ENCODE measurements at places on chromosomes 2 and 18.

- DNase-seq, result no peak
Observed at GRCh38 chr18:46369323-46369722, 265.1 kb downstream of the HAUS1 start.

- no peak for DNase-seq
Observed at GRCh38 chr2:241010531-241011295, 12.3 kb downstream of the SNED1 start.

DNA sequence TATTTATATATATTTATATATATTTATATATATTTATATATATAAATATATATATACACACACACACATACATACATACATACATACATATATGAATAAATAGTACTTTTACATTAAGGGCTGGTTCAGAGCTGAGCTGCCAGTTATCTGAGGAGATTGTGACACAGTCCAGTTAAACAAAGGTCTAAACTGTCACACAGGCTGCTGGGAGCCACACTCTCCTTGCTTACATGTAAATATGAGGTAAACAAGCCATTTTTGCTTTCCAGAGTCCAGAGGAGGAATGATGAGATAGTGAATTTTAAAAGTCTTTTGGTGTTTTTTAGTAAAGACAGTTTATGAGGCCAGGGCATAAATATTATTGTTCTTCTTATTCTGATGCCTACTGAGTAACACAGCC lies 377.5 kb upstream of the PIK3C3 start:
- no peak for DNase-seq

DNA sequence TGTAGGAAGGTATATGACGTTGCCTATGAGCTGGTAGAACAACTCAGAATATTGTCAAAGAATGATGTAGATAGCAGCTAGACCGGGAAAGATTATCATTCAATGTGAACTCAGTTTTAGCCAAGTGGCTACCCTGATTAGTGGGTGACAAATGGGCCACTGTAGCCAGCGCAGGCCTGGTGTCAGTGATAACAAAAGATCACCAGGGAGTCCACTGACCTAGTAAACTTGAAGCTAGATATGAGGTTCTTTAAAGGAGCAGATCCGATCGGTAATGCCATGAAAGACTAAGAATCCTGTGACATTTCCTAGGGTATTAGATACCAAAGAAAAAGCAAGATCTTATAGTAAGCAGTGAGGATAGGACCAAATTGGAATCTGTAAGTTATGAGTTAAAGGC lies 180.9 kb downstream of the GCA start:
- DNase-seq, result no peak

- no peak for DNase-seq
Observed at GRCh38 chr18:56515522-56515921, 122.9 kb downstream of the TXNL1 start.

DNA sequence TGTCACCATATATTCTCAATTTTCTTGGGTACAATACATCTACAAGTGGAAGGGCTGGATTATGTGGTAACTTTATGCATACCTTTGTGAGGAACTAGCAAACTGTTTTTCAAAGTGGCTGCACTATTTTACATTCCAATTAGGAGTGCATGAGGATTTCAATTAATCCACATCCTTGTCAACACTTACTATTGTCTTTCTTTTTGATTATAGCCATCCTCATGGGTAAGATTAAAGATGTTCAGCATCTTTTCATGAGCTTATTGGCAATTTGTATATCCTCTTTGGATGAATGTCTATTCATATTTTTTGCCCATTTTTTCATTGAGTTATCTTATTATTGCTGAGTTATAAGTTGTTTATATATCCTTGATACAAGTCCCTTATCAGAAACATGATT lies 73.7 kb downstream of the ZRANB3 start:
- DNase-seq, result no peak

- DNase-seq, result peak; percentile 43
Observed at GRCh38 chr2:28956415-28956826, 24.7 kb upstream of the TOGARAM2 start.

GRCh38 chr2:159904127-159904958 lies 106.3 kb upstream of the CD302 start:
- DNase-seq, result peak; percentile 48

DNA sequence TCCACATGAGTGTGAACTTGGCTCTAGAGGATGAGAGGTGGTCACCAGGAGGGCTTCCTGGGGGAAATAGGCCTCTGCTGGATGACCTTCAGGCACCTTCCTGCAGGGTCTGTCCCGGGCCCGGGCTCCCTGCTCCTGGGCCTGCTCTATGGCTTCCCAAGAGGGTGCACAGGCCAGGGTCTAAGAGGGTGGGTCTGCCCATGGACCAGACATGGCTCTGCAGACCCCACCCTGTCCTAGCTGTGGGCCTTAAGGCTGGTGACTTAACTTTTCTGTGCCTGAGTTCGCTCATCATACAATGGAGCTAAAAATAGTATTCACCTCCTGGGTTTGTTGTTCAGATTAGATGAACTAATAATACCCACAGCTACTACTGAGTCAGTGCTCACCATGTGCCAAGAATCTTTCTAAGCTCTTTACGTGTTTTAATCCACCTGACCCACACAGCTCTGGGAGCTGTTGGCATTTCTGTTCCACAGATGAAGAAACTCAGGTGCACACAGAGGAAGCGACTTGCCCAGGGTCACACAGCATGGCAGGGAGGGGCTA lies 14.4 kb downstream of the INHBB start:
- no peak for DNase-seq

DNA sequence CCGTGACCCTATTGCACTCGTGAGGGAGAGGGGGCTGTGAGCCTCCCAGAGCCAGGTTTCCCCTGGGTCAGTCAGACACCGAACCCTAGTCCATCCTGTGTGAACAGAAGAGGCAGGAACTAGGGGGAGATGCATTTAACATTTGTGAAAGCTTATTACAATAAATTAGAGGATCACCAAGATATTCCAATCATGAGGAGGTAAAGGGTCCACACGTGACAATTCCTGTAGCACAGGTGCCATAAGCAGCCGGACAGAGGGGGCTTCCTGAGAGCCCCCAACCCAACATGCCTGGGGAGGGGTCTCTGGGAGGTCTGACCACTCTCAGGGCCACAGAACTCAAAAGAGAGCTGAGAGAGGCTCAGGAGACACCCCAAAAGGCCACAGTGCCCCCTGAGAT lies 93.3 kb downstream of the KCNF1 start:
- DNase-seq, result no peak

GRCh38 chr2:134282629-134283400 lies 28.9 kb downstream of the MGAT5 start:
- no peak for DNase-seq

DNA sequence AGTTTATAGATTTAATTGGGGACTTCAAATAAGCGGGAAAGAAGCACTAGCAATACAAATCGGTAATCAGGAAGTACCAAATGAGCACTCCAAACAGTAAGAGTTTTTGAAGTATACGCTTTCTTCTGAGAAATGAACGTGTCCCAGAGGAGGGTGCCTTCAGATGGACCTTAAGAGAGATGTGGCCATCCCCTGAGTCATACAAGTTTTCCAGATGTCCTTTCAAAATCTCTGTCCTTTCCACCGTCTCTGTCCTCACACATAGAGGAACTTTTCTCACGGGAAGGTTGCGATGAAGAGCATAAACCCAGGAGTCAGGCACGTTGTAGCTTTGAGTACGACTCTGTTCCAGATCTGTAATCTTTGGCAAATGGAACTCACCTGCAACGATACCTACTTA lies 1.7 kb upstream of the SMAD2 start:
- no peak for DNase-seq

Measured in NCI-H2227 treated with DMSO at 0.1 percent for 48 hours (cell line).